Stimulated activated CD4-positive, alpha-beta T cell treated with anti-CD3 and anti-CD28 coated beads, Interleukin-12 subunit alpha, Interleukin-12 subunit beta, amount 100 ng/mL, for 4 hours (primary cell): ENCODE measurements at places on chromosomes 5 and 9.

GRCh38 chr9:105206821-105207699 is 37.4 kb upstream of the SLC44A1 start:
- no peak for DNase-seq

DNA sequence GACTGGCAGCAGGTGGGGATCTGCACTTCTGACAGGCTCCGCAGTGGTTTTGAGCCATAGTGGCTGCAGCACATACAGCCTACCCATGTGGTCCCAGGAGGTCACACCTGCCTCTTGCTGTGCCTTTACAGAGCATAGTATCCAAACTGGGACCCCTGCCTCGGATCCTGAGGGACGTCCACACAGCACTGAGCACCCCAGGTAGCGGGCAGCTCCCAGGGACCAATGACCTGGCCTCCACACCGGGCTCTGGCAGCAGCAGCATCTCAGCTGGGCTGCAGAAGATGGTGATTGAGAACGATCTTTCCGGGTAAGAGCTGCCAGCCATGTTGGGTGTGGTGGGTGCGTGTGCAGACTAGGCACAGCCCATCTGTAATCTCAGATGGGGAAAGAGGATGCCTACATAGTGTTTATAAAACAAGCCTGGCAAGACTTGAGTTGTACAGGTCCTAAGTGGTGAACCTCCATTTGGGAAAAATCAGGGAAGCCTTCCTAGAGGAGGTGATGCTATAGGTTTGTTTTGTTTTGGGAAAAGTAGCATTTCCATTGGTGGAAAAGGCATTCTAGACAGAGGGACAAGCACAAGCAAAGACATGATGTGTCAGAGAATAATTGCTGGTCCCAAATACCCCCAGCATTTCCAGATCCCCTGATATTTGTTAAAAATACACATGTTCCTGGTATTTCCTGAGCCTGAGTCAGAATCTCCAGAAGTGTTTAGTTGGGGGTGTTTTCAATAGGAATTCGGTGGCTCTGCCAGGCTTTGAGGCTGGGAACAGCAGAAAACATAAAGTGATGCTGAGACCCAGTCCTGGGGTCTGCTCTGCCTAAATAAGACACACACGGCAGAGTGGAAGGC is 119.2 kb downstream of the DAB2IP start:
- DNase-seq = no peak

DNA sequence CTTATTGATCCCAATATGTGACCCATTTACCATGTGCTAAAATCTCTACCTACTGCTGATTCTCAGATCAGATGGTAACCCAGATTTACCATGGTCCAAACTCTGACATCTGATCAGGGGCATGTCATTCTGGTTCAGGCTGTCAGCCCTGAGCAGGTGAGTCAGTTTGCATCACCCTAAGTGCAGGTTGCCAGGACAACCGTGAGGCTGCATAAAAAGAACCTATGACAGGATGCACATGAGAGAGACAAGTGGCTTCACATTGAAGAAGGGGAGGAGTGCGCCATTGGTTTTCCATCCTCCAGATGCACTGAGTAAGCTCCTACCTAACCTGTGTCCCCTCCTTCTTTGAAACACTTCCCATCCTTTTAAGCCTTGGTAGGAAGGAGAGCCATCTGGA is 801 bp upstream of the PRSS3 start:
- no peak for DNase-seq

DNA sequence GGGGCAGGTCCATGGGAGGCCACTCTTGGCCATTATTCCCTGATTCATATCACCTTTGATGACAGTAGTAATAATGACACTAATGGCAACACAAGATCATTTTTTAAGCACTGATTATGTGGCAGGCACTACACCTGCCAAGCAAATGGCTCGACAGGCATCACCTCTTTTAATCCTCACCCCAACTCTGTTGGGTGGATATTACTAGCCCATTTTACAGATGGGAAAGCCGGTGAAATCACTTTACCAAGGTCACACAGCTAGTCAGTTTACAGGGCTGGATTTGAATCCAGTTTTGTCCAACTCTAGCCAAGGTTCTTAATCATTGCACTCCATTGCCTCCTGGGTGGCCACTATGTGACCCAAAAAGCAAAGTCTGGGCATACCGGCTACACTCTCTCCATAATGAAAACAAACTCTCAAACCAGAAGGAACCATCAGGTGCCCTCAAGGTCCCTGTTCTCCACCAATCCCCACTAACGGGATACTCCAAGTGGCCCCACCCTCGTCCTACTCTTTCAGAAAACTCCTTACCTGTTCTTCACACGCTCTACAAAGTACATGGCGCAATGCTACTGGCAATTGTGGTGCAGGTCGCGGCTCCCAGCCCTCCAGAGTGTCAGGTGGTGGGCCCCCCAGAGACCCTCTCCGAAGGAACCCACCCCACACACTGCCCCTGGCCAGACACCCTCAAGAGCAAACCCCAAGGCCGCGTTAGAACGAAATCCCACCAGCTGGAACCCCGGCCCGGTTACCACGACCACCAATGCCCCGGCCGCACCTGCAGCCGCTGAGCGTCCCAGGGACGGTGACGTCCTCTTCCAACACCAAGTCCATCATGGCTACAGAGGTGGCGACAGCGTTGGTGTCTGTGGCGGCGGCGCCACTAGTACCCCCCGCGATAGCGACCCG is 572 bp downstream of the CDK5RAP2 start:
- DNase-seq = no peak

DNA sequence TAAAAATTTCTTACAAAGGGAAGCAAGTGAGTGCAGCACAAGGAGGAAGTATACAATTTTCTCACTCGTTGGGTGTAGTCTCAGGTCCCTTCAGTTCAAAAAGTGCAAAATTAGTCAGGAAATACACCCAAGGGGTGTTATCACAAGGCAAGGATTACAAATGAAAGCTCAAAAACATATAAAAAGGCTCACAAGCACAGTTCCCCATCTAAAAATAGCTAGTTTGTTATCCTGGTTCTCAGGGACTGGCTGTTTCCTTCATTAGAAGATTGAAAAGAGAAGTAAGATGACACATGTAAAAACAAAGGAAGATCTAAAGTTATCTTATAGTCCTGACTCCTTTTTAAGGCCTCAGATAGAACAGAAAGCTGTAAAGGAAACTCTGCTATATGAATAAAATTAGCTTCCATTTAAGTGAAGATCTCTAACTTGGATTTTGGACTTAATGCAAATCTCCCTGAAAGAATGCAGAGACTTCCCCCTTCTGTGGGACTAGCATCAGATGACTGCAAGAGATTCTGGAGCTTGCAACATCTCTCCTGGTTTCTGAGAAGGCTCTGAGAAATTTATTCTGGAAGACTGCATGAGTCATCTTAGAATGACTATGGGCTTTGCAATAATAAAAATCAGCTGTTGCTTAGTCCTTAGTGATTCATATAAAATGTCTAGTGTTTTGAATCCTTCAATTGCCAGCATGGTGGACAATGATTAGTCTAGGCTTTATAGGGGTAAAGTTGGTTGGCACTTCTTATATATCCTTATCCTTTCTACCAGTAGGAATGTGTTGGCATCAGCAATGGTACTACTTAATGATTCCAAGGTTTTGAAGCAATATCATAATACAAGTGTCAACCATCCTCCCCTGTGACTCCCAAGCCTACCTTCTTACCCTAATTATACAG is 25.4 kb downstream of the DAB2 start:
- DNase-seq = no peak
